ENCODE measurements at places on chromosomes 5 and 9.

- DNase-seq = no peak
Measured at GRCh38 chr9:27861887-27862286, 288.6 kb upstream of the C9orf72 start.

DNA sequence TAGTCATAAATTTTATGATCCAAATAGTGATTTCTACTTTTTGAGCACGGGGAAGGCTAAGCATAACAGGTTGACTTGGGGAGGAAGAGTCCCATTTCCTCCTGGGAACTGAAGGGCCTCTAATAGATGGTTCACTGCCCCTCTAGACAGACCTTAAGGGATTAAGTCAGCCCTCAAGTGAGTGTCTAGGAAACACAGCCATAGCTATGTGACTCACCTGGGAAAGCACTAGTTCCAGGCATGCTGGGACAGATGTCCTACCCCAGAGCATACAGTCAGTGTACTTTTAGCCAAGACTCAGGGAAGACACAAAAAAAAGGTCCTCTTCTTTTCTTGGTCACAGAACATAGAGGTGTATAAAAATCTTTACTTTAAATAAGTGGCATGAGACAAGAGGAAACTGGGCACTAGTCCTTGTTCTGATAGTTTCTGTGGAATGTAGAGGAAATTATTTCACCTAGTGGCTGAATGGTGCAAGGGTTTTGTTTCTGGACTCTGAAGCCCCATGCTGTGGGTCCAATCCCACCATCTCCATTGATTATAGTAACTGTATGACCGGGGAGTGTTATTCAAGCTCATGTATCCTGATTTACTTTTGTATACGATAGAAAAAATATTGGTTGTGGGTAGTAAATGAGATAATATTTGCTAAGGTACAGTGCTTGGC, 86.0 kb downstream of the NREP start:
- DNase-seq = peak; percentile 46

DNA sequence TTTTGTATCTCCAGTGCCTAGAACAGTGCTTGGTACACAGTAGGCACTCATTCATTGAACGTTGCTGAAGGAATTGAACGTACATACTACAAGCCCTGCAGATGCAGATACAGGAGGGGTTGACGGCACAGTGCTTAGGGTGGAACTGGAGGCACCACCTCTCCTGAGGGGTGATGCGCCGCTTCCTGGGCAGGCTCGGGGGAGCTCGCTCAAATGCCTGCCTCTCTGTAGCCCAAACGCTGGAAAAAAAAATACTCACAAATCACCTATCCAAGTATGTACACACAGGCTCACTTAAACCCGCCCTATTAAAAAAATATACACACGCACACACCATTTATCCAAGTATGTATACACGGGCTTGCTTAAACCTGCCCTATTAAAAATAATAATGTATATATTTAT, 536 bp upstream of the COMMD10 start:
- peak; percentile 39 for DNase-seq

GRCh38 chr5:61449804-61450492, 117.9 kb downstream of the ZSWIM6 start:
- peak; percentile 89 for DNase-seq

DNA sequence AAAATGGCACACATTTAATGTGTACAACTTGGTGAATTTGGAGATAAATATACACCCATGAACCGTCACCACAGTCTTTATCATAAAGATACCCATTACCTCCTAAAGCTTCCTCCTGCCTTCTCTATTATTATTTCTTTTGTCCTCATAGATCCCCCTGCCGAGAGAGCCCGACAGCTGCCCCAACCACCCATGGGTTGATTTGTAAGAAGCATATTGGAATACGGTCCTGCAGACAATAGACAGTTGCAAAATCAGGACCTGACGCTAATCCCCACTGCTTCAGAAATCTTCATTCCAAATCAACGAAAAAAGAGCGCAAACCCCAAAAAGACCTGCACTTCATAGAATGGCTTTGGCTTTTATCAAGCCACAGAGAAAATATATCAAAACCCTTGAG, 697.5 kb downstream of the SEMA5A start:
- no peak for DNase-seq

GRCh38 chr9:6552498-6553121, 92.9 kb downstream of the GLDC start:
- DNase-seq = peak; percentile 68

- DNase-seq = peak; percentile 28
Measured at GRCh38 chr5:169296419-169297143, 4.4 kb downstream of the SLIT3 start.

DNA sequence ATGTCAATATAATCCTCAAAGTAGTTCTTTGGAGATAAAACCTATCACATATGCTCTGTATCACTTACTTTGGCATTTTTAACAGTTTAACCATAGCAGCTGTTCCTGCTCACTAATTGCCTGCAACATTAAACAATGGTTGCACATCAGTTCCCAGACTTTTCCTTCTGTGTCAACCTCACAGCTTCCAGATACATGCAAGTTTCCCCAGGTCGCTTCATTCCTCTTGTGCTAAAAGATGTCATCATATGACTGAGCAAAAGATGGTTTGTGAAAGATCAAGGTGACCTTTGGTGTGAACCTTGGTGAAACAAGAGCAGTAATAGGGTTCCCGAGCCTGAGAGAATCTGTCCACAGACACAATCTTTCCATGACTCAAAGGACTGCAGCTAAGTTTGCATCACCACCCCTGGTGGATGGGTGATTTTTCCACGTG, 500.4 kb upstream of the PAPPA start:
- DNase-seq = peak; percentile 88

GRCh38 chr9:87338088-87338989, 159.3 kb upstream of the DAPK1 start:
- no peak for DNase-seq

- DNase-seq = no peak
Measured at GRCh38 chr9:36800455-36800854, 227.8 kb downstream of the MELK start.

- peak; percentile 62 for DNase-seq
Measured at GRCh38 chr9:21679432-21679831, 123.0 kb upstream of the MTAP start.

GRCh38 chr5:10836986-10837385, 76.0 kb upstream of the DAP start:
- no peak for DNase-seq

- DNase-seq = no peak
Measured at GRCh38 chr5:527646-528628, 3.7 kb upstream of the SLC9A3 start.

DNA sequence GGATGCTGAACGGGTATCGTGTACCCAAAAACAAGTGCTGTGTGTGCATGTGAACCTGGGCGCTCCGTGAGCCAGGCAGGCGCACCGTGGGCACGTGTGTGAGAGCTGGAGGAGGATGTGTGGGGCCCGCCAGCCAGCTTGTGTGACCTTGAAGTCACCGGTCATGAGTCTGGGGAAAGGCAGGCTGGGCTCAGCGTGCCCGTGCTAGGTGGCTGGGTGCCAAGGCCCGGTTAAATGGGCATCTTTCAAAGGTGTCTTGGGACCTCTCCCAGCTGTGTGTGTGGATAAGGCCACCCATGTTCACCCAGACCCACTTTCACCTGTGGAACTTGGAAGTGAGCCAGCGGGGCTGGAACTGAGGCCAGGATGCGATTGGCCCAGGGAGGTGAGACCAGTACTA, 3.4 kb downstream of the KCNT1 start:
- no peak for DNase-seq

DNA sequence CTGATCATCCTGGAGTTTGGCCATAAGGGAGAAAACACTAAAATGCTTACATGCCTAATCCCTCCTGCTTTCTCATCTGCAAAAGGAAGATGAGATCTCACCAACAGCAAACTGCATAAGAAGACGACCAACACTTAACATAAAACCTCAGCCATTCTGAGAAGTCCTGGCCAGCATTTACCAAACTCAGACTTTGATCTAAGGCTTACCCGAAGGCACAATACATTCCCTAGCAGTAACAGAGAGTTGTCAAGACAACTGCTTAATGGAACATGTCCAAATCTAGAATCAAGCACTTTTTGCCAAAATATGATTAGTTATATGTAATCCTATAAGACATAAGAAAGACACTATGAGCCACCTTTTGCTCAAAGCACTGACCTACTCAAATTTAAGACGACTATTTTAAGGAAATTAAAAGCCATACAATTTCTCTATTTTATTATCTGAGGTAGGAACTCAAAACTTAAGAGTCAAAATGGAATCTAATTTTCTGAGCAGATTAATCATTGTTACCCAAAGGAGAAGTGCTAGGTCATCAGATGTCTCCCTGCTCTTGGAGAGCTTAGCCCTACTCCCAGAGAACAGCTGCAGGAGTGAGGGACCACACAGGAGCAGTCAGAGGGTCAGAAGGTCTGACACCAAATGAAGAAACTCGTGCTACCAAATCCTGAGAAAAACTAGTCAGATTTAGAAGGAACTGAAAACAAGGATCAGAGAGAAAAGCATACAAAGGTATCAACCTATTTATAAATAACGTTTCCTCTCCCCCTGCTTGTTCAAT, 39.3 kb downstream of the EPB41L4A start:
- DNase-seq = no peak

DNA sequence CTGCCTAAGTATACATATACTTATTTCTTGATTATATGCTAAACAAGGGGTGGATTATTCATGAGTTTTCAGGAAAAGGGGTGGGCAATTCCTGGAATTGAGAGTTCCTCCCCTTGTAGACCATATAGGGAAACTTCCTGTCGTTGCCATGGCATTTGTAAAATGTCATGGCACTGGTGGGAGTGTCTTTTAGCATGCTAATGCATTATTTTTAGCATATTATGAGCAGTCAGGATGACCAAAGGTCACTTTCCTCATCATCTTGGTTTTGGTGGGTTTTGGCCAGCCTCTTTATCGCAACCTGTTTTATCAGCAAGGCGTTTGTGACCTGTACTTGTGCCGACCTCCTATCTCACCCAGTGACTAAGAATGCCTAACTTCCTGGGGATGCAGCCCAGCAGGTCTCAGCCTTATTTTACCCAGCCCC, 80.9 kb downstream of the ALDH7A1 start:
- DNase-seq = peak; percentile 72

DNA sequence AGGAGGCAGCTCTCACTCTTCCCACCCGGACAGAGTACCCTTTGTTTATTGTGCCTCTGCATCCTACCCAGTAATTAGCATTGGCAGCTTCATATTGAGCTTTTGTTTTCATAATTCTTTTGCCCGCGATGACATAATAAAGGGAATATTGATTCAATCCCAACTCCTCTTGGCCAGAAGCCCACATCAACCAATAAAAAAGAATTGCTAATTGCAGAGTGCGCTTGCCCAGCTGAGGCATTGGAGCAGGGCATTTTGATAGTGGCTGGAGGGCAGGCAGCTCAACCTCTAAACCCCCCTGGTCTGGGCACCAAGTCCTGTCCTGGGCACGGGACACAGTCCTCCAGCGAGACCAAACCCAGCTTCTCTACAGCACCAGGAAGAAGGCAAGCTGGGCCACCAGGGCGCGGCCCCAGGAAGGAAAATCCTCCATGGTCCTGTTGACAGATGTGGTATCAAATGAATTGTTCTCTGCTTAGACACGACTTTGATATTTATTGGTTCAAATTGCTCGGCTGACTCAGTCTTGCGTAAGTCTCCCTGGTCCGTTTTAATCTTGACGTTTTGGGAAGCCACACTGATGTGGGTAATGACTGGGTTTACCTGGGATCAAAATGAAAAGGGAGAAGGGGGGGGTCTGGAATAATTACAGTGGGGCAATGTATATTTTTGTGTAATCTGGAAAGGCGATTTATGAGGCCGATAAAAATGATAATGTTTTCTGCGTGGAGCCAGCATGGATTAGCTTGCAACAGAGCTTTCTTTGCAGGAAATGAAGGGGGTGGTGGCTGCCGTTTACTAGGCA, 220.7 kb upstream of the MSX2 start:
- DNase-seq = peak; percentile 60

- no peak for DNase-seq
Measured at GRCh38 chr9:91177081-91177480, 184.6 kb downstream of the AUH start.

- no peak for DNase-seq
Measured at GRCh38 chr5:41625571-41625970, 115.2 kb upstream of the PLCXD3 start.

DNA sequence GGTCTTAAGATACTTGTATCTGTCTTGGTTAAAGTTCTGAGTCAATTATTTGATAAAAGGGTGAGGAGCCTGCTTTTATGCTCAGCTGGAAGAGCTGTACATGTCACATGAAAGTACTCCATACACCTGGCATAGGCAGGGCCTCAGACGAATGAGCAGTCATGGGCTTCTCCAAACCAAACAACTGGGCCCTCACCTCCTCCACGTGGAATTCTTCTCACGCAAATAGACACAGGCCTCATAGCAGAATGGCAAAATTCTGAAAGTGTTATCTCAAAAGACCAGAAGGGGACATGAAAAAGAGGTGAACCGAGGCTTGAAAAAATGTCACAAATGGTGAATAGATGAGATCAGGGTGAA, 48.6 kb downstream of the FAM240B start:
- DNase-seq = no peak

DNA sequence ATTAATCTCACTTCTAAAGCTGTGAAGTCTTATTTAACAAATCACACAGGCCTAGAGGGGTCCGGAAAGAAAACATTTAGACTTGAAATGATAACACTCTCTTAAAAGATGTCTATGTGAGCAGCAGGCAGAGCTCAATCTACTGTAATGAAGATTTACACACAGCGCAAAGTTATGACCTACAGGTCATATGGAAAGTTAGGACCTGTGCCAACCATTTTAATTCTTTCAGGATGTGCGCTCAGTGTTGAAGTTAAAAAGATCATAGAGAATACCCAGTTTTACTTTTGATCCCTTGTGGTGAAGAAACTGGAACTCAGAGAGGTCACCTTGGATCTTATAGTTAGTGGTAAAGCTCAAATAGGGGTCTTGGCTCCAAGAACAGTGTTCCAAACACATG, 3.1 kb upstream of the CREBRF start:
- DNase-seq = no peak

GRCh38 chr5:157057459-157058370, 1.2 kb downstream of the HAVCR1 start:
- no peak for DNase-seq

- DNase-seq = peak; percentile 20
Measured at GRCh38 chr5:76943006-76943405, 9.8 kb upstream of the CRHBP start.

DNA sequence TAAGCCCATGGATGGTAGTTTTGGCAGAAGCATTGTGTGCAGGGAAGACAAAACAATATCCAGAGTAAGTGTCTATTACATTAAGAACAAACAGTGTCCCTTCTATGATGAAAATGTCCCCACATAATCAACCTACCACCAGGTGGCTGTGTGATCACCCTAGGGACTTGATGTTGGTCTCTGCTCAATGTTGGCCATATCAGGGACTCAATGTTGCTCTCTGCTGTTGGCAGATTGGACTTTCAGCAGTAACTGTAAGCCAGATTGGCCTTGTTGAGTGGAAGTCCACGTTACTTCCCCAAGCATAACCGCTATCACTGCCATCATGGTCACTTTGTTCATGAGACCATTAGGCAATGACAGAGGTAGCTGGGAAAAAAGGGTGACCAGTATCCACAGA, 52.8 kb upstream of the PRSS3 start:
- no peak for DNase-seq
